Activated T-cell treated with anti-CD3 and anti-CD28 coated beads, Interleukin-2, amount 50 U/mL, for 72 hours (primary cell): ENCODE measurements at places on chromosomes 1 and 21.

GRCh38 chr1:942411-942821, 16.6 kb downstream of the NOC2L start:
- no peak for DNase-seq

DNA sequence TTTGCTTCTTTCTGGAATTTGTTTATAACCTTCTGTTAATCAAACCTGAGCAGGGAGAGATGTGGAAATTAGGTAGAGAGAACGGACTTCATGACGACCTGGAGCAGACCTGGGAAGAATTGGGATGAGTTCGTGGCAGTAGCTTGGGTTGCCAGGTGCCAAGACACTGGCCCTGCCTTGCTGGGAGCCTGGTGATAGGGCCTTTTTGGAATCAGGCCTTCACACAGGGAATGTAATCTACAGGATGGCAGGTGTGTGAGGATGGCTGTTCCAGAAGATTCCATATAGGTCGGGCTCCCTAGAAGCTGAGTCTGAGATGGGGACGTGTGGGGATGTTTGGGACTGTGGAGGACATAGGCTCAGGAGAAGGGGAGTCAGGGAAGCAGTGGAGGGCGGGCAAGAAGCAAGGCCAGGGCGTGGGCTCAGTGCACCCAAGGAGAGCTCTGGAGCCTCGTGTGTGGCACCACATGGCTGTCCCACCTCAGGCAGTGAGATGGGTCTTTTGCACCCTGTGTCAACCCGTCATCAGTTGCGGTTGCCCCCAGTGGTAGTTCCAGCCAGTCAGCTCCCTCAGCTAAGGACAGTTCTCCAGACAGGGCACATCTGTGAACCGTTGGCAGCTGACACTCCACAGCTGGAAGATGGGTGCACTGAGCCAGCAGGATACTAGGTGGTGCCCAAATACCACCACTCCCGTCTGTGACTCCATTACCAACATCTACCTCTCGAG, 395.9 kb downstream of the MATN1 start:
- DNase-seq = no peak

- DNase-seq = peak; percentile 9
Observed at GRCh38 chr1:232951180-232951579, 769 bp downstream of the NTPCR start.

- DNase-seq = no peak
Observed at GRCh38 chr1:43272161-43272560, 2.4 kb downstream of the TMEM125 start.
